ENCODE measurements at places on chromosomes 4 and X. TPM values are rescaled to one million over a fixed set of nuclear protein-coding genes. Genes with fewer than 3 reads are reported as not detected.

FHDC1 gene
- 0.65 TPM for total RNA-seq

MFAP3L gene
- 6.5 TPM for total RNA-seq

ZNF630 gene
- 2.1 TPM for total RNA-seq

STOX2 gene
- total RNA-seq: 0.49 TPM

MAGED4B gene
- total RNA-seq: 78.0 TPM

ADRA2C gene
- 0.49 TPM for total RNA-seq

KIF4A gene
- total RNA-seq: 2.3 TPM

BRCC3 gene
- 11.7 TPM for total RNA-seq

GNRHR gene
- not detected for total RNA-seq

CYTL1 gene
- total RNA-seq: not detected

FAM133A gene
- 0.36 TPM for total RNA-seq

HTT-AS gene
- total RNA-seq: not detected

DMD gene
- total RNA-seq: 3.0 TPM

CFAP99 gene
- total RNA-seq: not detected

NCBP2L gene
- total RNA-seq: not detected

RAB39B gene
- total RNA-seq: 0.85 TPM

HPGD gene
- total RNA-seq: 22.2 TPM

DACH2 gene
- not detected for total RNA-seq

EPHA5 gene
- total RNA-seq: 3.7 TPM

ETDB gene
- total RNA-seq: not detected

FGF2 gene
- 107 TPM for total RNA-seq

CTAG2 gene
- total RNA-seq: not detected

FAM156B gene
- total RNA-seq: 24.5 TPM

TECRL gene
- total RNA-seq: not detected

F11 gene
- total RNA-seq: not detected

DCAF4L1 gene
- not detected for total RNA-seq

RPL34 gene
- total RNA-seq: 295 TPM

RRH gene
- total RNA-seq: not detected

UGT2B17 gene
- not detected for total RNA-seq

APELA gene
- 2.9 TPM for total RNA-seq
